Left renal cortex interstitium (tissue), 4 donors: ENCODE measurements at places on chromosomes 3 and 15. TPM values are rescaled to one million over a fixed set of nuclear protein-coding genes. Genes with fewer than 3 reads are reported as not detected.

Gene NRROS
- 4.2 TPM for polyA plus RNA-seq

Gene PLA2G4D
- polyA plus RNA-seq, result 0.08 TPM

Gene MUC20
- 19.7 TPM for polyA plus RNA-seq

Gene OSBPL10
- 23.1 TPM for polyA plus RNA-seq

Gene GPR62
- 0.83 TPM for polyA plus RNA-seq

Gene TUSC7
- polyA plus RNA-seq, result not detected

Gene TM2D3
- 63.2 TPM for polyA plus RNA-seq

Gene RPL4
- 3,927 TPM for polyA plus RNA-seq

Gene CELF6
- 3.1 TPM for polyA plus RNA-seq

Gene CCDC33
- 10.4 TPM for polyA plus RNA-seq

Gene RPP14
- 19.6 TPM for polyA plus RNA-seq

Gene KIF9
- polyA plus RNA-seq, result 25.2 TPM

Gene C3orf80
- polyA plus RNA-seq, result 0.31 TPM

Gene TIMMDC1
- polyA plus RNA-seq, result 108 TPM

Gene DOCK3
- 0.78 TPM for polyA plus RNA-seq

Gene FEZF2
- not detected for polyA plus RNA-seq
